Hematopoietic multipotent progenitor cell (in vitro differentiated cells): ENCODE measurements at places on chromosomes 3 and 15. TPM values are rescaled to one million over a fixed set of nuclear protein-coding genes. Genes with fewer than 3 reads are reported as not detected.

Gene DAPK2
- total RNA-seq: 0.81 TPM

Gene SUCNR1
- total RNA-seq: 1.6 TPM

Gene FBXO40
- not detected for total RNA-seq

Gene KY
- total RNA-seq: under 0.01 TPM

Gene SLC28A2
- total RNA-seq: not detected

Gene CPN2
- not detected for total RNA-seq

Gene DZIP1L
- 7.3 TPM for total RNA-seq

Gene GRAMD1C
- 2.4 TPM for total RNA-seq

Gene IRAK2
- 4.8 TPM for total RNA-seq

Gene EXD1
- total RNA-seq: not detected

Gene SLC6A20
- under 0.01 TPM for total RNA-seq
